ENCODE measurements at places on chromosomes 13 and 19.

- H3K4me3 ChIP-seq = no peak overlapping the region
- H3K4me1 ChIP-seq = peaks cover 13% of the 10 kb centered on the region
- no peaks in the 10 kb centered on the region for H3K36me3 ChIP-seq
- no peaks in the 10 kb centered on the region for H3K27me3 ChIP-seq
- DNase-seq = no peak
Measured at GRCh38 chr13:40161931-40162330, 504.5 kb downstream of the FOXO1 start.

DNA sequence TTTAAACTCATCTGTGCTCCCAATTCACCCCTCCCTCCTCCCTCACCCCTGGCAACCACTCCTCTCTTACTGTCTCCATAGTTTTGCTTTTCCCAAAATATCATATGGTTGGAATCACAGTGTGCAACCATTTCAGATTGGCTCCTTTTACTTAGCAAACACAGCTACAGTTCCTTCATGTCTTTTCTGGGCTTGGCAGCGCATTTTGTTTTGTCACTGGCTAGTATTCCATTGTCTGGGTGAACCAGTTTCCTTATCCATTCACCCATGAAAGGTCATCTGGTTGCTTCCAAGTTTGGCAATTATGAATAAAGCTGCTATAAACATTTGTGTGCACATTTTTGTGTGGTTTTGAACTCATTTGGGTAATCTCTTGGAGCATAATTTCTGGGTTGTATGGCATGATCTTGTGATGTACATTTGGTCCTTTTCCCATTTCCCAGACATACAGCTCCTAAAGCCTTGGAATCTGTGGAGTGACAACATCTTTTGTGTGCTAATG, 23.9 kb upstream of the GAS6 start:
- H3K27me3 ChIP-seq = no peaks in the 10 kb centered on the region
- no peak overlapping the region for H3K27ac ChIP-seq
- no peaks in the 10 kb centered on the region for H3K4me1 ChIP-seq
- H3K36me3 ChIP-seq = no peaks in the 10 kb centered on the region
- DNase-seq = no peak

DNA sequence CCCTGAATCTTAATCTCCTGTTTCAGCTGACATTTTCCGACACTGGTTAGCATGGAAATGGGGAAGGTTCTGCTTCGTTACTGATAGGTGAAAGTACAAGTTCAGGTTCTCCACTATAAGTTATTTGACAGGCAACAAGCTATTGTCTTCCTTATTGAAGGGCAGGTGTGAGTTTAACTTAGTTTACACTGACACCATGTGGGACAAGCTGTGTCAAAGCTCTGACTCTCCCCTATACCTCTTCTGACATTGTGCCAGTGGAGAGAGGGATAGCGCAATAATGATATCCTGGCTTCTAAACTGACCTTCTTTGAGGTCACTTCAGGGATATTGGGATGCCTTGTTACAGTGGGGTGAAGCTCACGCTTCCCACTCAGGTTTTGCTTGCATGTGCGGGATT, 587.0 kb upstream of the SLITRK5 start:
- no peak overlapping the region for H3K27ac ChIP-seq
- H3K4me3 ChIP-seq = no peak overlapping the region
- H3K27me3 ChIP-seq = no peaks in the 10 kb centered on the region
- no peaks in the 10 kb centered on the region for H3K4me1 ChIP-seq

- no peak for DNase-seq
- peak overlapping the region; percentile 80 for H3K27ac ChIP-seq
- H3K4me1 ChIP-seq = peaks cover 50% of the 10 kb centered on the region
- H3K36me3 ChIP-seq = no peaks in the 10 kb centered on the region
Measured at GRCh38 chr19:17246681-17247425, 1.1 kb upstream of the NR2F6 start.

DNA sequence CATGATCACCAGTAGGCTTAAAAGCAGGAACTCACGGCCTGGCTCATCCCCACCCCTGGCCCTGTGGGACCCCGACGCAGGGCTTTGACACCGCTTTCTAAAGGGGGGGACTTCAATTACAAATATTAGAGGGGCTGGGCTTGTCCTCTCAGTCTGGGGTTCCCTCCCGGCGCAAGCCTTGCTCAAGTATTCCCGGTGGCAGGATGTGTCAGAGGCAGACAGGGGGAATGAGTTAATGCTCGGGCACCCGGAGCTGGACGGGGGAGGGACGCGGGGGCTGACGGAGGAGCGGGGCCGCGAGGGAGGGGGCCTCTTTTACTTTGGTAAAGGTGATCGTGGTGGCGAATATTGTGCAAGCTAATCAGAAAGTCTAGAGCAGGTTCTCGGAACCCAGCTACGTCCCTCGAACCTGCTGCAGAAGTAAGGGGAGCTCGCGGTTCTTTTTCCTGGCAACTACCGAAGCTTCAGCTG, 1.1 kb downstream of the FGF14 start:
- H3K27me3 ChIP-seq = no peaks in the 10 kb centered on the region
- DNase-seq = no peak
- H3K4me1 ChIP-seq = no peaks in the 10 kb centered on the region

DNA sequence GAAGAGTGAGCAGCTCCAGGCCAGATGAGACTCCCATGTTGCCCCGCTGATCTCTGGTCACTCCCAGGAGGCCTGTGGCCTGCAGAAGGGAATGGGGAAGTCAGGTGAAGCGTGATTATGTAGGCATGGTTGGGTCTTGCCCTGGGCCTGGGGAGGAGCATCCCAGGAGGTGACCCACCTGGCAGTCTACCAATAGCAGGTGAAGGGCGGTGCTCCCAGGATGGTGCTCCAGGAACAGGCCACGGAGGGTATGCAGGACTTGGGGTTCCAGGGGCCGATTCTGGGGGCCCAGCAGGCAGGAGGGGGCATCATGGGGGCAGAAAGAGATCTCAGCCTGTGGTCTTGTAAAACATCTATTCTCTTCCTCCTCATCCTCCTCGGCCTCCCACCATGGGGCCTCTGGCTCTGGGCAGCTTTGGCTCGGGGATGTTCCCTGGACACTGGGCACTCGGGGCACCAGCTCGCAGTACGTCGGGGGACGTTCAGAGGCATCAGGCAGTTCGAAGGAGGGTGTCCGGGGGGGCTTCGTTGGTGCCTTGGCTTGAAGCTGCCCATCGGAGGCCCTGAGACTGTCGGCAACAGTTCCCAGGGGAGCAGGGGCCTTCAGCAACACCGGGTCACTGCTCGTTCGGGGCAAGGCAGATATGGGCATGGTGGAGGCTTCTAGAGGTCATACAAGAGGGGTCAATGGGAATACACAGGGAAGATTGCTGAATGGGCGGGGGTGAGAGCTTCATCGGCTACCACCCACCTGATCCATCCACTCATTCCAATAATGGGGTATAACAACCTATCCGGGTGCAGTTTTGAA, 12.4 kb downstream of the SH2D3A start:
- DNase-seq = no peak
- H3K4me1 ChIP-seq = peaks cover 31% of the 10 kb centered on the region
- H3K36me3 ChIP-seq = peaks cover 10% of the 10 kb centered on the region

Data from HCT116 (cell line).